Cerebellar cortex (tissue), 1 donor: ENCODE measurements at places on chromosomes 4 and X.

- DNase-seq, result no peak
These were observed 107.5 kb downstream of the CLNK start for GRCh38 chr4:10577018-10577417.

- DNase-seq, result no peak
These were observed 577.0 kb downstream of the FAT4 start for GRCh38 chr4:125891597-125892258.

GRCh38 chr4:84563002-84563401 lies 19.9 kb upstream of the CDS1 start:
- DNase-seq, result no peak

DNA sequence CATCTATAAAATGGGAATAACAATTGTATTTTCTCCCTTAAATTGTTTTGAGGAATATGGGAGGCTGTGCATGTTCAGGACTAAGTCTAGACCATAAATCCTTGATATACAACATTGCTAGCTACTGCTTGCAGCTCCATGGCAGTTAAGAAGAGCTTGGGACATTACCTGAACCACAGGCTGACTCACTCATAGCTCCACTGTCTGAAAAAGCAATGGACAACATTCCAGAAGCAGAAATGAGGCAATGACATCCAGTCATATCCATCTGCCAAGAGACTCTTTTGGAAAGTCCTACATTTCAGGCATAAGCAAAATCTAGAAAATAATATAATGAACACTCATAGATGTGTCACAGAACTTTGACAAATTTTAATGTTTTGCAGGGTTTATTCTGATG lies 167.3 kb upstream of the LEF1 start:
- DNase-seq, result no peak

DNA sequence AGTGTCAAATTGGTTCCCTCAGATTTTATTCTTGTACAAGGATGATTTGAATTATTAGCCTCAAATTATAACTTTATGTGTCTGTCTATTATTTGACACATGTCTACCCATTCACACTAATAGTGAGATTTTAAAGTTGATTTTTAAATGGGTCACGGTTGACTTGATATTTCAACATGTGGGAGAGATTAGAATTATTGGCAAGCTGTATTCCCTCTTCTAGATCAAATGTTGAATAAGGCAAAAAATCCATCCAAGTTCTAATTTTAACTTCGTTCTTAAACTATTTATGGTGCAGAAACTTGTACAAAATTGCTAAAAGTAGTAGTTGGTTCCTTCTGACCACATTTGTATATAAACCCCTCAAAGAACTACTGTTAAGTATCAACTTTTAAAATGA lies 1498.0 kb downstream of the STIM2 start:
- no peak for DNase-seq

GRCh38 chrX:74249963-74250362 lies 54.0 kb upstream of the ZCCHC13 start:
- no peak for DNase-seq

GRCh38 chr4:65386927-65387326 lies 283.4 kb downstream of the EPHA5 start:
- no peak for DNase-seq

GRCh38 chrX:56728752-56729151 lies 291 bp upstream of the NBDY start:
- no peak for DNase-seq

DNA sequence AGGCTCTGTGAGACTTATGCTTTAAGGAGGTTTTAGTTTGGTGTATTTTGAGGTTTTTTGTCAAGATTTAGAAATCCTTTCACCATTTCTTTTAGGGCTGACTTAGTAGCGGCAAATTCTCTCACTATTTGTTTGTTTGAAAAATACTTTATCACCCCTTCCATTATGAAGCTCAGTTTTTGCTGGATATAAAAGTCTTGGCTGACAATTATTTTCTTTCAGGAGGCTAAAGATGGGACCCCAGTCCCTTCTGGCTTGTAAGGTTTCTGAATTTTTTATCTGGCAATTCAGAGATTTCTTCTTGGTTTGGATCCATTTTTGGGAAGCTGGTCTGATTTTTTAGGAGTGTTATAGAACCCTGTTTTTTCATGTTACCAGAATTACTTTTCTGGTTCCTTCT lies 88.5 kb downstream of the ACTRT1 start:
- DNase-seq, result no peak

- no peak for DNase-seq
These were observed 422.8 kb downstream of the SH2D1A start for GRCh38 chrX:124769166-124769565.

DNA sequence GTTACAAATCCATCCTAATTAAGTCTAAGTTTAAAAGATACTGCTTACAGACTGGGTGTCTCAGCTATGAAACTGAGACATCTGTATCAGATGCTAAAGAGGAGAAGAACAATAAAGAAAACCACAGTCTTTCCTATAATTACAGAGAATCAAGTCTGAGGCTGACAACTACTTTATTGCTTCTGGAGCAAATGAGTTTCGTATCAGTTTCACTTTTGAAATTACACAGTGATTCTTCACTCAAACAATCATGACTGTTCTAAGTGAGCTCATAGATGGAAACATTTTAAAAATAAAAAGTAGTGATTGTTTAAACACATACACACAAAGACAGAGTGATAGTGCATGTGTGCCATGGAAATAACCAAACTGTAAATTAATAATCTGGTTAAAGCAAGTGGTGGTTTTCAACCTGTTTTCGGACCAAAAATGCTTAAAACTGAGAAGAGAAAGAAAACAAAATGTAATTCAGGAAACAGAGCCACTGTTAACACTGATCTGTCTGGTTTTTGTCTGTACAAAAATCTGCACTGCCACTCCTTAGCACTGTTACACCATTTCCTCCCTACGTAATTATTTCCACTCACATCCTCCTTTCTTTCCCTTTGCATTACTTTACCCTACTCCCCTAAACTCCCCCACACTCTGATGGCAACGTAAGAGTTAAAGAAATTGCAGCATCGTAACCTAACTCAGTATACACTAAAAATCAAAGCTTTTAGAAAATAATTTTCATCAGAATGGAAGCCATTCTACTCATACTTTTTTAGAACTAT lies 12.5 kb downstream of the RFC1 start:
- no peak for DNase-seq

DNA sequence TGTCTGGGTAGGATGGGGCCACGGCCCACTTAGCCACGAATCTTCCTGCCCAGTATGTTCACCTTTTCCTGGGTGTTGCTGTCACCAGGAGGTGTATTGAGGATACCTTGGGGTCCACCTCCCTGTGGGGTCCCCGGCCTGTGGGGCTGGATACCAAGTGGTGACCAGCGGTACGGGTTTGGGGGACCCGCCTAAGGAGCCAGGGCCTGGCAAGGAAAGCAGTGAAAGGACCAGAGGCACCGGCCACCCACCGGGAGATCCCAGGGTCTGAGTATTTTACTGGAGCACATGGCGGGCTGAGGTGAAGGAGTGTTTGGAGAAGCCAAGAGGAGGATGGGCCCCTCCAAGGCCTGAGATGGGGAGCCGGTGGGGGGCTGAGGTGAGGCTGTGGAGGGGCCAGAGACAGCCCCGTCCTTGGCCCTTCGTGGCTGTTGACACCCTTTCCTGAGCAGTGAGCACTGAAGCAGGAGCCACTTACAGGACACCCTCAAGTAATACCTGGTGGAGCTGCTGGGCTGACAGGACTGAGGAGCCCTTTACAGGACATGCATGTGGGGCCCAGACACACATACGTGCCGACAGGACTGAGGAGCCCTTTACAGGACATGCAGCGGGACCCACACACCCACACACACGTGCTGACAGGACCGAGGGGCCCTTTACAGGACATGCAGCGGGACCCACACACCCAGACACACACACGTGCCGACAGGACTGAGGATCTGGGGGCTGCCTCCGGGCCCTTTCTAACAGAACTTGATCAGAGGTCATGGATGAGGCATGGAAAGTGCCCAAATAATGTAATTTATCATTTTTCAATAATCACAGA lies 38.4 kb downstream of the TMEM271 start:
- DNase-seq, result no peak

GRCh38 chr4:77671051-77671450 lies 65.4 kb downstream of the CXCL13 start:
- no peak for DNase-seq

DNA sequence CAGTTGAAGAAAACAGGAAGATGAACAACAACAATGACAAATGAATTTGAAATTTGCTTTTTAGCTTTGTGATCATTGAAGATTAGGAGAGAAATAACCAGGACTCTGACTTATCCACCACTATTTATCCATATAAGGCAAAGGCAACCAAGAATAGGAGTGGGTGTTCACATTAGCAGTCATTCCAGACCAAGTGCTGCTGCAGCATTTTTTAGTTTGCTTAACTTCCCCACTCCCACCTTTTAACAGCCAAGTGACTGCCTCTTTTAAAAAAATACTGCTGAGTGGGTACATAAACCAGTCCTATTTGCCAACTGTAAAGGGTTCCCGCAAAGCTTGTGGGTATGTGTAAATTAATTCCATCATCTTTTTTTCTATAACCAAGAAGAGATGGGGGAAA lies 230.9 kb downstream of the IQCM start:
- no peak for DNase-seq

- no peak for DNase-seq
These were observed 34.1 kb downstream of the CNKSR2 start for GRCh38 chrX:21408307-21408706.

DNA sequence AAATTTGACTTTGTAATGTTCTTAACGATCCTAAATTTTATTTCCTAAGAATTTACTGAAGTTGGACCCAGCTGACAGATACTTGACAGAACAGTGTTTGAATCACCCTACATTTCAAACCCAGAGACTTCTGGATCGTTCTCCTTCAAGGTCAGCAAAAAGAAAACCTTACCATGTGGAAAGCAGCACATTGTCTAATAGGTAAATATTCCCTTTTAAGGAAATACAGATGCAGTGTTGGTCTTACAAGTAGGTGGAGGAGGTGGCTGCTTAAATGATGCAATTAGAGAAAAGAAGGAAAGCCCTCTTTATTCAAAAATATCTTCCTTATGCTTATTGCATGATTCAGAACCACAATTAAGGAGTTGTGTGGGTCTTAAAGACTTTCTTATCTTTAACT lies 73.5 kb downstream of the RS1 start:
- DNase-seq, result no peak

DNA sequence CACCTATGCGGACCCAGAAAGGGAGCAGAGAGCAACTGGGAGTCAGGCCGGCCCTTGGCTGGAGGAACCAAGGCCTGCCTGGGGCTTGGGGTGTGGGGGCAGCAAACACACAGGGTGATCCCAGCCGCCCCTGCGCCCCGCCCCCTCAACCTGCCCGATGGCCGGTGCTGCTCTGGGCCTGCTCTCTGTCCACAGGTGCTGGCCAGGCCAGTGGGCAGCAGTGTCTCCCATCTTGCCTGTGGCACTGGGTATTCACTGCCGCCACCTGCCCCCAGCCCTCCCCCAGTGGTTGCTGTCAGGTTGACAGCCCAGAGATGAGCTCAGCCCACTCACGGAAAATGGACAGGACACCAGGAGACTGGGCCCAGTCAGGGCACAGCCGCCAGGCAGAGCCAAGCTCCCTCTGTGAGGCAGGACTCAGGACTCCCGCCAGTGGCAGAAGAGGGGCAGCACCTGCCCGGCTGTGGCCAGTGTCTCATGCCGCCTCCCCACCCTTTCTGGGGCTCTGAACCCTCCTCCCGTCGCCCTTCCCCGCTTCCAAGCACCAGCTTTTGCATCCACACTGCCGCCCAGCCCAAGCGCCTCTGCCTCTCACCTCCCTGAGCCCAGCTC lies 4.7 kb downstream of the NKX1-1 start:
- no peak for DNase-seq

GRCh38 chr4:139889901-139890300 lies 224.3 kb downstream of the MGST2 start:
- DNase-seq, result no peak

DNA sequence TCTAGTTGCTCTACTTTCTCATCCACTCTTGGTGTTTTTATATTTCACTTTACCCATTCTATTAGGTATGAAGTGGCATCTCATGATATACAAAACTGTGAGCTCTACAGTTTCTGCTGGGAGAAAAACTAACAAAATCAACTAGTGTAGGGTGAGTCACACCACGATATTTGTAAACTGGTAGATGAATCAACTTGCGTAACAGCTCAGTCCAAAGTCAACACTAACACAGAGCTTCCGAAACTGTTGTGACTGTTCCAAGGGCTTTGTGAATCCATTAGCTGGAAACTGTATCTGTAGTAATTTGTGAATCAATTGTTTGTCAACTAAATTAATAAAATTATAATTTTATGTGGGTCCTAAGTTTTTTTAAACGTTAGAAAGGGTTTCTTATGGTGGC lies 119.8 kb upstream of the TSPAN5 start:
- DNase-seq, result no peak
